ENCODE measurements at places on chromosomes 2 and 18.

DNA sequence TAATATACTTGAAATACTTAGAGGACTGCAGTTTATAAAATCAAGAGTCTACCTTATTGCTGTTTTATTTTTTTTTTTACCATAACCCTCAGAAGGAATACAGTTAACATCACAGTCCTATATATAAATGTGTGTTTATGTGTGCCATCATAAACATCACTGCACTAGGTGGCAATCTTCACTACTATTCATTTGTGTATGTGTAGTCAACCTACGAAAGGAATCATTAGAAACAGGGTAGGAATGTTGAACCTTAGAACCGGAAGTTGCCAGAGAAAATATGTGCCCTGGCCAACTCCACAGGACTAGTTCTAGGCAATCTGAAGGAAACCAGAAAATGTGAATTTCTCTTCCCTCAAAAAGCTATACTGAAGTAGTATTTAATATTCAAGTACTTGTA lies 3.4 kb downstream of the GEN1 start:
- no peak for DNase-seq

DNA sequence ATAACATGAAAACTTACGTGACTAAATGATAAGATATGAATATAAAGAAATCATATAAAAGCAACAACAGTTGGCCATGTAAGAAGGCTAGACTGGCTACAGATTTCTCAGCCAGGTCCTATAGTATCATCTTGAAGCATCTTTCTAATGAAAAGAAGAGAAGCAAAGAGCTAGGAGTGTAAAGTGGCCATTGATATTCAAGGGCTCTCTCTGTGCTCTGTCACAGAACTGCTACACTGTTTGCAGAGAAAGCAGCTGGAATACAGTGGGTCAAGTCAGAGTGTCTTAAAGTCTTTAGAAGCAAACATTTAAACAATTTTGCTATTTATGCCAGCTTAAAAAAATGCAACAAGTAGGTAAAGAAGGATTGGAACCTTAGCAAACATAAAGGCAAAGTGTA lies 118.8 kb downstream of the SCN9A start:
- no peak for DNase-seq

- no peak for DNase-seq
Observed at GRCh38 chr2:133169274-133169912, 398.9 kb downstream of the NCKAP5 start.

GRCh38 chr2:17442334-17442733 lies 75.9 kb downstream of the RAD51AP2 start:
- DNase-seq, result no peak

GRCh38 chr2:134161170-134161547 lies 92.7 kb upstream of the MGAT5 start:
- no peak for DNase-seq
